ENCODE measurements at places on chromosomes 13 and 19.

DNA sequence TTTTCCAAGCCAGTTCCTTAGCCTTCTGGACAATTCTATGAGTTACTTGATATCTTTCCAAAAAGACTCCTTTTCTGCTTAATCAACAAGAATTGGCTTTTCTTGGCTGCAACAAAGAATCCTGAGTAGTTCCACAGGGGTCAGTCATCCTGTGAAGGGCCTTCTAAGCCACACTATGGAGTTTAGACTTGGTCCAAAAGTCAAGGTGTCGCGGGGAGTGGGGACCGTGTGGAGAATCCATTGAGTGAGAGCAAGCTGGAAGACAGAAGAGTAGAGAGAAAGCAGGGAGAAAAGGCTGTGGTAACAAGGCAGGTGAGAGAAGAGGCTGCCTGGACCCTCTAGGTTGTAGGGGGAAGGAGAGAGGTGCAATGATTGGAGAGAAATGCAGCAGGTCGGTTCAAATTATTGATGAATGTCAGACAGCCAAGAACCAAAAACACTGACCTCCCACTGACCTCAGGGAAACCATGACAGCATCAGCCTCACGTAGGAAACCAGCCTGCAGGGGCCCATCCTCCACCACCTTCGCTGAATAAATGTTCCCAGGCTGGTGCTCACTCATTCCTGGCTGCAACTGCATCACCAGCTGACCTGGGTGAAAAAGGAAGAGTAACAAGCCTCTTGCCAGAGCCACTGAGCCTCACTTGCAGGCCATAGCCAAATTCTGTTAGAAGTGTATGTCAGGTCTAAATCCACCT lies 7.1 kb upstream of the IFT88 start:
- no peak for DNase-seq

DNA sequence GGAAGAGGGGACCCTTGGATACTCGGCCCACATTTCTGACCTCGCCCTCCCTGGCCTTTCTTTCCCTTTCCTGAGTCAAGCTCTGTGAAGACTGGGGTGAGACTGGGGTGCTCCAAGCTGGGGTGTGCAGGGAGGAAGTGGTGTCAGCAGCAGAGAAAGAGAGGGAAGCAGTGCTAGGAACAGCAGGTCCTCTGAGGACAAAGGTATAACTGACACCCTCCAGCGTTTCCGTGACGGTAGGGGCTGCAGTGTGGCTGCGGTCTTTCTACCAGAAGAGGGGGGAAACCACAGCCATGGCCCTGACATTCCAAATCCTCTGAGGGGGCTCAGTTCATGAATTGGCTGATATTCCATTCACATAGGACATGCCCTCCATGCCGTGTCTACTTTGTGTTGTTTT lies 1.1 kb downstream of the KIR3DL2 start:
- no peak for DNase-seq

DNA sequence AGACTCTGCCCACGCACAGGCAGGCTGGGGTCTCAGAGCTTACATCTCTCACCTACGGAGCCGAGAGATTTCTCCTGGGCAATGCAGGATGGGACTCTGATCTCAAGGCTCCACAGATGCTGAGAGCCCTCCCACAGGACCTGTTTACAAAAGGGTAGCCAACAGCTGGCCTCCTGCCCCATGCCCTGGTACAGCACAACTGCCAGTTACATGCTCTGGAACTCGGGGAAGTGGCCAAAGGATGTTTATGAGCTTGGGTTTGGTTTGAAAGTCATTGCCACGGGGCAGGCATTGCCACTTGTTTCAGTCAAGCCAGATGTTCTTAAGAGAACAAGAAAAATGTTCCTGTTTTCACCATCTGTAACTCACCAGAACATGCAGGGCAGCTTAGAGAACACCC lies 3.5 kb downstream of the DHRS12 start:
- no peak for DNase-seq

GRCh38 chr13:41327994-41328790 lies 17.1 kb downstream of the NAA16 start:
- DNase-seq = no peak

DNA sequence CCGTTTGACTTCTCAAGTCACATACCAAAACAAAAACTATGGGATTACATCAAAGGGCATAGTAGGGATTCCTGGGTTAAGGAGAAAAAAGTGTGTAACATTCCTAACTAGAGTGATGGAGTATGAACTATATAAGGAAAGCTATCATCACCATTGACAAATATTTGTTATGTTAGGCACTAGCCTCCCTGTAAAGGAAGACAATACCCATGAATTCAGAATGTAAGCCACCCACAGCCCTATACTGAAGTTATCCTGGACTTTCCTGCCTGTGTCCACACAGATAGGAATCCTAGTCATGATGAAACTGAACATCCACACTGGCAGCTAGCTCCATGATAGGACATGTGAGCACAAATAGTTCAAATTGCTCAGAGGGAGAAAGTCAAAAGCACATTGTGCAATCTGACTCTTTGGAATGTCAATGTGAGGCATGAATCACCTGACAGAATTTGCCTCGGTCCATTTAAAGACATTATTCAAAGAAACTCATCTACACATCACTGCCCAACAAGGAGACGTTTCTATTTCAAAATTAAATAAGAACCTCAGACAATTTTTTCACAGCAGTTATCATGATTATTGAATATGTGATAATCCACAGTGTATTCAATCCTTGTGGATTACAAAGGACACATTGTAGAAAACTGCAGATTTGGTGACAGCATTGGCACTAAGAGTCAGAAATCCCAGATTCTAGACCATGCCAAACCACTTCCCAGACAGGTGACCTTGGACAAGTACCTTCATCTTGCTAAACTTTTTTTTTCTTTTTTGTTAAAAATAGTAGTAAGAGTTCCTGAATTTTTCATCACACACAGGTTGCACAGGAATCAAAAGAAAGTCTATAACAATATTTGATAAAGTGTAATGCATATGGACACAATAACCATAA lies 529.3 kb downstream of the IRS2 start:
- DNase-seq = no peak

GRCh38 chr13:97499181-97499580 lies 65.2 kb downstream of the RAP2A start:
- DNase-seq = no peak

- no peak for DNase-seq
These were observed 73.4 kb downstream of the CBY2 start for GRCh38 chr13:45775401-45775963.

- no peak for DNase-seq
These were observed 38.4 kb upstream of the RAP2A start for GRCh38 chr13:97395447-97396136.

- no peak for DNase-seq
These were observed 327.2 kb downstream of the LMO7 start for GRCh38 chr13:75963302-75963701.

DNA sequence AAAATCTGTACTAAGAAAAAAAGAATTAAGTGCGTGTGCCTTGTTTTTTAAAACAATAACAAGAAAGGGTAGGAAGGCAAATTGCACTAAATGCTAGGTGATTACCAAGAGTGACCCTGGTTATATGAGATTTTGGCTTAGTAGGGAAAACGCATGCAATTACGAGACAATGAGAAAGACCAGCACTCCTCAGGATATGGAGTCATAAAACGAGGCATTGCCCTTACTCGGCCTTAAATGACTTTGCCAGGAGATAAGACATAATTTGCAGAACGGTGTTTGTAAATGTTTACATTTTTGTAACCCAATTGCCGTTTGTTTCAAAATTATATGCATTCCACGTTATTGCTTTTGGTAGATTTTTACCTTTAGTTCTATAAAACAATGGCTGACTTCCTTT lies 179.8 kb downstream of the RBM26 start:
- DNase-seq = no peak

DNA sequence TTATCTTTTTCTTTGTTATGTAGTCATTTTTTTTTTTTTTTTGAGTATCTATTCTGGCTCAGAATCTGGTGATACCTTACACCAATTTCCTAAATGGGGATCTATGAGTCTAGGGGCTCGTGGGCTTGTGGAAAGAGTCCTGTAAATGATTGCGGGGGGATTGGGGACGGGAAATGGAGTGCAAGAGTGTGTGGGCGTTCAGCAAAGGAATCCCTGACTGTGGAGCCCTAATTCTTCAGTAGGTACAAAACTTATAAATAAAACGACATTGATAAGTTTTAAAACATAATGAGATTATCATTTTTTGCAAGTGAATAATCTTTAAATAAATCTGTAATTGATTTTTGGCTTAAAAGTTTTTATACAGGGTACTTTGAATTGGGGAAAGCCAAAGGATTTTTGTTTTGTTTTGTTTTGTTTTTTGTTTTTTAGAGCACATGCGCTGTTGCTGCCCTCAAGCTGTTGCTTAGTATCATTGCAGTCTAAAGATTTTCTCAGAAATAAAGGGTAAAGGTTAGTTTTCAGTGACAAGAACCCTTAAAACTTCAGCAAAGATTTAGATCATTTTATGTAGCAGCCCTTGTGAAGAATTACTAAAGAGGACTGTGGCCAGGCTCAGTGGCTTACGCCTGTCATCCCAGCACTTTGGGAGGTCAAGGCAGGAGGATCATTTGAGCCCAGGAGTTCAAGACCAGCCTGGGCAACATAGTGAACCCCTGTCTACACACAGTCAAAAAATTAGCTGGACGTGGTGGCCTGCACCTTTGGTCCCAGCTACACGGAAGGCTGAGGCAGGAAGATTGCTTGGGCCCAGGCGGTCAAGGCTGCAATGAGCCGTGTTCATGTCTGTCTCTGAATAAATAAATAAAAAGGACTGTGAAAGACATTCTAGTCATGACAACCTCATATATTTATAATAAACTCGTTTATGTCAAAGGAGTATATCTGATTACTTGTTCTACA lies 1.7 kb downstream of the ERCC5 start:
- DNase-seq = no peak

DNA sequence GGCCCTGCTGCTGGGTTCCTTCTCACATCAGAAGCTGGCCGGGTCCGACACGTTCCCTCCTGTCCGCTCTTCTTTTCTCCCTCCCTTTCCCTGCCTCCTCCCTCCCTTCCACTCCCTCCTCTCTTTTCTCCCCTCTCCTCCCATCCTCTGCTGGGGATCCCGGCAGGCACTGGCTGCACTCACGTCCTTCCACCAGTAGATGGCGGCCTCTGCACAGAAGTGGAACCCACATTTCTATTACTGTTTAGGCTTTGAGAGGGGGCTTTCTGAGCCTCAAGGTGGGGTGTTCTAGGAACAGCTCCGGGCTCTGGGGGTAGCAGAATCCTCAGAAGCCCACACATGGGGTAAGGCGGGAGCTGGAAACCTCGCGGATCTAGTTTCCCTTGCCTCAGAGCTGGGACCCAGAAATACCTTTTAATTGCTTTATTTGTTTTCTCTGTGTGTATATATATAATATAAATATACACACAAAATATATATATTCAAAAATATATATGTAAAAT lies 294.2 kb downstream of the ZNF536 start:
- DNase-seq = peak; percentile 75

GRCh38 chr13:50376895-50377575 lies 361.8 kb downstream of the KCNRG start:
- peak; percentile 77 for DNase-seq

GRCh38 chr13:48412881-48413351 lies at the start of gene LPAR6:
Gene LPAR6 (minus strand): TSS chr13:48413113. CDS start chr13:48412423, 690 bp downstream.
- peak; percentile 38 for DNase-seq

GRCh38 chr19:37329686-37330085 lies 41.2 kb upstream of the ZNF527 start:
- DNase-seq = peak; percentile 59

GRCh38 chr19:43028866-43029265 lies 2.6 kb upstream of the PSG11 start:
- no peak for DNase-seq

DNA sequence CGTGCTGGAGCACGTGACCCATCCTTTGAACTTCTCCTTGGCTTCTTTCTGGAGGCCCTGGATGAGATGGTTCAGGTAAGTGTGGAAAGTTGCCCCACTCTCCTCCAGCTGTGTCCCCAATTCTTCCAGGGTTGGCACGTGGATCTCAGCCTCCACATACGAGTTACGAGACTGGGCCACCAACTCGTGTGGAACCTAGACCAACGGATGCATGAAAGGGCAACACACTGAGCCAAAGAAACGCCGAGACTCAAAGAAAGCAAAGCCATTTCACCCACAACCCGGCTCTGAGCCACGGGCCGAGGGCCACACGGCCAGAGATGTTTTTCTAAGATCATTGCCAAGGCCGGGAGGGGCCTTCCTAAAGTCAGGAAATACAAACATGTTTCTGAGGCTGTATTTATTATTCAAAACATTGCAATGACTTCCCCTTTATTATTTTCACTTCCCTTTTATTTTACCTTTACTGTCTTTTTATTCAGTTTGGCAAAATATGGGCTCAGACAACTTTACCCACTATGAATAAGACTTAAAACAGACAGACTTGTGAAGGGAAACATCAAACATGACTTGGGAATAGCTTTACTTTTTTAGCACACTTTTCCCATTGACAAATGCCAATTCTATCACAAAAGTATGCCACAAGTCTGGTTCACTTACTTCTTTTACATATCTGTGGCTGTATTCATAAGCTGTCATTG lies 94.6 kb downstream of the KL start:
- DNase-seq = no peak

- no peak for DNase-seq
These were observed 173.9 kb downstream of the ZIC5 start for GRCh38 chr13:99797691-99798090.

- no peak for DNase-seq
These were observed 9.7 kb downstream of the FBXL12 start for GRCh38 chr19:9808855-9809824.

DNA sequence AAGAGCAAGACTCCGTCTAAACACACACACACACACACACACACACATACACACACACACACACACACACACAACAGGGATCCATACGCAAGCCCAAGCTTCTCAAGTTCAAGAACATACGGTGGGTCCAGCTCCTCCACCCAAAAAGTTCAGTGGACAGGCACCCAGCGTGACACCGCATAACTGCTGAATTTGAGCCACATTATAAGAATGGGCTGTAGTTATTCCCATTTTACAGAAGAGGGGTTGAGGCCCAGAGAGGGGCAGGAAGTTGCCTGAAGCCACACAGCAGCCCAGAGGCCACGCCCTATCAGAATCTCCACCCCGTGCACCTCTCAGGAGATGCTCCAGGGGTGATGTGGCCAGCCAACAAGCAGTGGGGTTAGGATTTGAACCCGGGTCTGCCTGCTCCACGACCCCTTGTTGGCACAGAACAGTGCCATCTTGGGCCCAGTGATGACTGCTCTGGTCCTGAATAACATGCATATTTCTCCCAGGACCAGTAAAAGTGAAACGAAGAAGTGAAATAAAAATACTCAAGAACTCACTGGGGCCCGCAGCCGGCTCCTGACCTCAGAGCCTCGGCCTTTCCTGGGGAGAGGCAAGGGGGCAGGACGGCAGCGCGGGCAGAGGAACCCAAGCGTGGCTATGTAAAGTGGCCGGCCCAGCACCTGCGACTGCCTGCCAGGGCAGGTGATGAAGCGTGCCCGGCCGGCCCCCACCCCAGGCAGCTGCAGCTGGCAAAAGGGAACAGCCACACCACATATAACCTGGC lies 61.9 kb downstream of the AP1M1 start:
- no peak for DNase-seq

DNA sequence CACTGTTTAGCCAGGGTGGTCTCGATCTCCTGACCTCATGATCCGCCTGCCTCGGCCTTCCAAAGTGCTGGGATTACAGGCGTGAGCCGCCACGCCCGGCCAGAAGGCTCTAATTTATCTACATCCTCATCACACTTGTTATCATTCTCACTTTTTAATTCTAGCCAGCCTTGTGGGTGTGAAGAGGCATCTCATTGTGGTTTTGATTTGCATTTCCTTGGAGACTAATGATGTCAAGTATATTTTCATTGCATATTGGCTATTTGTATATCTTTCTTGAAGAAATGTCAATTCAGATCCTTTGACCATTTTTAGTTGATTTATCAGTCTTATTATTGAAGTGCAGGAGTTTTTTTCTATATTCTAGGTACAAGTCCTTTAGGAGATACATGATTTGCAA lies 27.7 kb upstream of the HIF3A start:
- no peak for DNase-seq
